Fibroblast of skin of scalp (primary cell): ENCODE measurements at places on chromosomes 1 and 21.

DNA sequence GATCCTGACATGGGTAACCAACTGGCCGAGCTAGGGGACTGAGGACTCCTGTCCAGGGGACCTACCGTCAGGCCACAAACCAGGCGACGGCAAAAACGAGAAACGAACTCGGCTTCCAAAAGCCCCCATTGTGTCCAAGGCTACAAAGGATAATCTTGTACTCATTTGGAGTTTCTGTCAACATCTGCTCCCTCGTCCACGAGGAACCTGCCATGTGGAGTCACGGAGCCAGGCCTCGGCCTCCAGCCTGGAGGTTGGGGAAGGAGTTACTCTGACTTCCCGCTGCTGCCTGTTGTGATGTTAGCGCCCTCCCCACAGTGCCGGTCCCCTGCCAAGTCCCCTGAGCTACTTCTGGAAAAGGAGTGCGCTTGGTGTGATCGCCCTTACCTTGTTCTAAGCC lies 7.3 kb downstream of the KRTAP10-1 start:
- no peak for DNase-seq

DNA sequence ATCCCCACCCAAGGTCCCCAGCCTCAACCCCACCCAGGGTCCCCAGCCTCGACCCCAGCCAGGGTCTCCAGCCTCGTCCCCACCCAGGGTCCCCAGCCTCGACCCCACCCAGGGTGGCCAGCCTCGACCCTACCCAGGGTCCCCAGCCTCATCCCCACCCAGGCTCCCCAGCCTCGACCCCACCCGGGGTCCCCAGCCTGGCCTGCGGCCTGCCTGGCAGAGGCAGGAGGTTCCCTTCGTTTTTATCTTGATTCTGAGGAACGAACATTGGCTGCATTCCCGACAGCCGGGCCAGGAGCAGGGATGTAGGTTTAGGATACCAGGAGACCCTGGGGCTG lies 3.4 kb upstream of the PDE9A start:
- no peak for DNase-seq

GRCh38 chr1:10737651-10738050 lies 58.8 kb downstream of the CASZ1 start:
- DNase-seq: no peak

- no peak for DNase-seq
Measured at GRCh38 chr1:178126261-178126660, 32.4 kb downstream of the RASAL2 start.

DNA sequence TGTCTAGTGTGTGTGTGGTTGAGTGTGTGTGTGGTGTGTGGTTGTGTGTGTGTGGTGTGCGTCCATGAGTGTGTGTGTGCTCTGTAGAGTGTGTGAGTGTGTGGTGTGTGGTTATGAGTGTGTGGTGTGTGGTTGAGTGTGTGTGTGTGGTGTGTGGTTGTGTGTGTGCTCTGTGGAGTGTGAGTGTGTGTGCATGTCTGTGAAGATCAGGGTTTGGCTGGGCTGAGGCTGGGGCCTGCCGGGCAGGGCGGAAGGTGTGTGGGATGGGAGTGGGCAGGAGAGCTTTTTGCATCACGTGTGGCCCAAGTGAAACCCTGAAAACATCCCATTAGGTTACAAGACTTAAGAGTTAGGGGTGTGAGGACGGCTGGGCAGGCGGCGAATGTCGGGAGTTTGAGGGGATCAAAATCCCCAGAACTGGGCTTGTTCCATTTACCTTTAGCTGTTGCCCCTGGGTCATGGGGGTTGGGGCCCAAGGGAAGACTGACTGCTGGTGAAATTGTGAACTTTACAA lies 2.9 kb upstream of the FCMR start:
- no peak for DNase-seq

GRCh38 chr1:45543581-45544417 lies 6.8 kb upstream of the AKR1A1 start:
- DNase-seq: no peak

- DNase-seq: no peak
Measured at GRCh38 chr1:230966358-230966873, 12.2 kb downstream of the TTC13 start.

DNA sequence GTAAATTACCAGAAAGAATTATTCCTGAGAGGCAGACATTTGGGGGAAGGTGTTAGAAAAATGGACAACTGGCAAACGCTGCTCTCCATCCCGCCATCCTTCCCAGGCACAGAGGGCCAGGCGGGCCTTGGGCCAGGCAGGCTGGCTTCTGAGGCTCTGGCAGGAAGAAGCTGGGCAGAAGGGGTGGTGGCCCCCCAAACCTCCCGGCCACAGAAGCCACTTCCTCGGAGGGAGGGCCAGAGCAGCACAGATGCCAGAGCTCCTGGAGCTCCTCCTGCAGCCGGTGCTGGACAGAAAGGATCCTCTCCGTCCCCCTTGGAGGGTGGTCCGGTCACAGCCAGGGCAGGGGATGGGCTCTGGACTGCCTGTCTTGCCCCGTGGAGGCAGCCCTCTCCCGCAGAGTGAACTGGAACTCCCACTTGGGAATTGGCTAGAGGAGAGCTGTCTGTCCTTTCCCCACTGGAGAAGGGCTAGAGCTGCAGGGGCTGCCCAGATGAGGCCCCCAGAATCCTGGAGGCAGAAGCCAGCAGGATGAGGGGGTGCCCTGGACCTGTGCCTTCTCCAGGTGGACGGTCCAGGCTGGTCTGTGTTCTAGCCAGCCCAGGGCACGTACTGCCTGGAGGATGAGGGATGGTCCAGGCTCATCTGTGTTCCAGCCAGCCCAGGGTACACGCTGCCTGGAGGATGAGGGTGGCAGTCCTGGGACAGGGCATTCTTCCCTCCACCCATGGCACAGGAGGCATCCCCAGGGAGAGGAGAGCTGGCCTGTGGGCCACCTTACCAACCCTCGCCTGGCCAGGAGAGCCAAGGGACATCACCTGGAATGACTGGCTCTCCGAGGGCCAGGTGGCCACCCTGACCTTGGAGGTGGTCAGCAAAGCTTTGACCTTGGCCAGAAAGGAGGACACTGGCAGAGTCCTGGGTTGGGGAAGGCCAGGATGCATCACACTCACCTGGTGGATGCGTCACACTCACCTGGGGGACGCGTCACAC lies 47.4 kb upstream of the ACTRT2 start:
- no peak for DNase-seq

GRCh38 chr1:74323937-74324473 lies 88.8 kb downstream of the TNNI3K start:
- DNase-seq: no peak

DNA sequence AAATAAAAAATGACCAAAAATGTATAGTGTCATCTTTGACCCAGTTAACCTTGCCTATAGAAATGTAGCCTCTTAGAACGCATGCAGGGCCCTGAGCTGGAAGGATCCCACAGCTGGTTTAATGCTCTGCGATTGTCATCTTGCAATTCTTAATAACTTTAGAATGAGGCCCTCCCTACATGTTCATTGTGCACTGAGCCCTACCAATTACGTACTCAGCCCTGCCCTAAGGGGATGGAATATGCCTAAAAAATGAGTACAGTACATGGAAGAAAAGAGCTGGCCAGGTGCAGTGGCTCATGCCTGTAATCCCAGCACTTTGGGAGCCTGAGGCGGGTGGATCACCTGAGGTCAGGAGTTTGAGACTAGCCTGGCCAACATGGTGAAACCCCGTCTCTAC lies 57.8 kb upstream of the BCAR3 start:
- DNase-seq: no peak

- no peak for DNase-seq
Measured at GRCh38 chr1:115757856-115758255, 10.7 kb downstream of the CASQ2 start.

- DNase-seq: no peak
Measured at GRCh38 chr1:172394141-172394751, 26.2 kb upstream of the C1orf105 start.

GRCh38 chr21:17432732-17433057 lies 80.1 kb upstream of the CXADR start:
- no peak for DNase-seq

DNA sequence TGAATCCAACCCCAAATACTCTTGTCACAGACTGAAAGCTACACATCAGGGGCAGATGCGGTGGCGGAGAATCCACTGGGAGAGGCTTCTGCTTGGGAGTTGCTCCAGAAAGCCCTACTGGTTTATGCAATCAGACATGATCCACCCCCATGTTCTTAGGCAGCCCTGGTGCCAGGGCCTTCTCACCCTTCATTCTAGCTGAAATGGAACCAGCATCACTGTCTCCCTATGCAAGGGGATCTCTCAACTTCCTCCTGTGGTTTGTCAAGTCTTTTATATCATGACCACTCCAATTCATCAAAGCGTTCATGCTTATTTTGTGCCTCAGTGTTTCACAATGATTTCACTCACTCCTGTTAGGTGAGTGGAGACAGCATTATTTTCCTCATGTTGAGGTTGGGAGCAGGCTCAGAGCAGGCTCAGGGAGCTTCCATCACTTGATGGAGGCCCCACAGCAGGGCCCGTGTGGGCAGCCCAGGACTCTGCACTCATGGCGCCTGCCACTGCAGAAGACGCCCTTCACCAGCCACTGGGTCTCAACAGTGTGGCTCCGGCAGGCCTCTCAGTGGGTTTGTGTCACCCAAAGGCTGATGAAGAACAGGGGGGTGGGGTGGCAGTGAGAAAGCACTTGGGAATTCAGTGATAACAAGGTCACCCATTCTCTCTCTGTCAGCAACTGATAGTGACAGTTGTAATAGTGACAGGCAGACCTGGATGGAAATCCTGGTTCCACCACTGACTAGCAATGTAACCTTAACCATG lies 67.1 kb downstream of the CD58 start:
- DNase-seq: no peak

DNA sequence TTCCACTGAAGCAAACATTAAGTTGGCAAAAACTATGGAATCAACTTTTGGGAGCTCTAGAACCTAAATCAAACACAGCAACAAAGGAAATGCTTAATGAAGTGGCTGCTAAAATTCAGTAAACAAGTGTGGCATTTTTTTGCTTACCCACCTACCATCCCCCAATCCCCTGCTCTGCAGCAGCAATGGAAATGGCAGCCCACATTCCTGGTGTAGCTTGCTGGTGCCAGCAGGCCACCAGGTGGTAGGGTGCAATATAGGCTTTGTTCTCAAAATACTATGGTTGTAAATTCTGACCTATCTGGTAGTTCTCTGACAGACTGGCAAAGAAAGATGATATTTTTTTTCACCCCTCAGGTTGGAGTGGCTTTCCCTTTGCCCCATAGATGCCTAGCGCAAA lies 42.8 kb downstream of the SHCBP1L start:
- DNase-seq: no peak

GRCh38 chr21:25734654-25734903 lies 125 bp downstream of the ATP5PF start:
- DNase-seq: no peak

DNA sequence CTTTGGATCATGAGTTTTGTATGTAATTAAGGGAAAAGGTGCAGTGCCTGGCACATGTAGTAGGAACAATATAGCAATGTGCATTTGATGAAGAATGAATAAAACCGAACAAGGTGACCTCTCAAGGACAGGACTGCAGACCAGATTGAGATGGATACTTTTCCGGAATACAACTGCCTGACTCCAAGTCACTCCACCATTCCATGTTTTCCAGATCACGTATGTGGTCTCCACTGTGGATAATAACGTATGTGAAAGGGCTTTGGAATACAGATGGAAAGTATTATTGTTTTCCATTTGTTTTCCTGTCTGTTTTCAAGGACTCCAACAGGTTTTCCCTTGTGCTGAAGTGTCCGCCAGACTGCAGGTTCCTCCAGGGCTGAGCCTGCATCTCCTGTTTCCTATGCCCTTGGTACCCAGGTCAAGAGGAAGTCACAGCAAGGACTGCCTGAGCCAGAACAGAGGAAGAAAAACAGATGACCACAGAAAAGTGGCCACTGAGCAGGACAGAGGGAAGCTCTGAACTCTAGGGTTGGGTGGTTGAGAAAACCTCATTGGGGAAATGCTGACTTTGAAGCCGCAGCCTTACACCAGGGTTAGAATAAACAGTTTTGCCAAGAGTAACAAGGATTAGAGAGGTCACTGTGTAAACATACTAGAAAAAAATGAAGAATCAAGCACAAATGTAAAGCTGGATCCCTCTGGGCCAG lies 4.0 kb downstream of the CFAP45 start:
- no peak for DNase-seq

DNA sequence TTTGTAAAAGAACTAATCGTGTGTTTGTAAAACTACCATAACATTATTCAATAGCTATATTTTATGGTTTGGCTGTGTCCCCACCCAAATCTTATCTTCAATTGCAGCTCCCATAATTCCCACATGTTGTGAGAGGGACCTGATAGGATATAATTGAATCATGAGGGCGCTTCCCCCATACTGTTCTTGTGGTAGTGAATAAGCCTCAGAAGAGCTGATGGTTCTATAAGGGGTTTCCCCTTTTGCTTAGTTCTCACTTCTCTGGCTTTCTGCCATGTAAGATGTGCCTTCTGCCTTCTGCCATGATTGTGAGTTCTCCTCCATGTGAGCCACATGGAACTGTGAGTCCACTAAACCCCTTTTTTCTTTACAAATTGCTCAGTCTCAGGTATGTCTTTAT lies 1372.3 kb downstream of the AMY1C start:
- no peak for DNase-seq

GRCh38 chr1:12057382-12057781 lies 5.7 kb upstream of the TNFRSF8 start:
- DNase-seq: no peak
